NCI-H187 (cell line): ENCODE measurements at places on chromosomes 13 and 19.

DNA sequence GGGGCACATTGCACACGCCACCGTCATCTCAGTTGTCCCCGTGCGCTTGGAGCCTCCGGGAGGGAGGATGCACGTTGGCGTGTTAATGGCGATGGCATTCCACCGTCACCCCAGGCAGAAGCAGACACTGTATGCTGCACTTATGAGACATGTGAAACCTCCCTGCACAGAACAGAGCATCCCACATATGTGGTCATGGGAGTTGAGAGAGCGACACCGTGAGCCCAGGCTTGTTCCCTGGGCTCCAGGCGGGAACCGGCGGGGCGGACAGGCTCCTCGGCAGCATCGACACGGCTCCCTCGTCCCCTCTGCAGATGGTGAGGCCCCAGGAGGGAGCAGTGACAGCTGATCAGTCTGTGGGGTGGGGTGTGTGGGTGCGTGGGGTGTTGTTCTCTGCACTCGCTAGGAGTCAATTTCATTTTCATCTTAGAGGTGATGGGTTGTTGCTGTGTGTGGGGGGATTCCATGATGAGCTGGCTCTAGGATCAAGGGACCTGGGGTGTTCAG, 40.4 kb downstream of the CRTC1 start:
- no peak for DNase-seq

DNA sequence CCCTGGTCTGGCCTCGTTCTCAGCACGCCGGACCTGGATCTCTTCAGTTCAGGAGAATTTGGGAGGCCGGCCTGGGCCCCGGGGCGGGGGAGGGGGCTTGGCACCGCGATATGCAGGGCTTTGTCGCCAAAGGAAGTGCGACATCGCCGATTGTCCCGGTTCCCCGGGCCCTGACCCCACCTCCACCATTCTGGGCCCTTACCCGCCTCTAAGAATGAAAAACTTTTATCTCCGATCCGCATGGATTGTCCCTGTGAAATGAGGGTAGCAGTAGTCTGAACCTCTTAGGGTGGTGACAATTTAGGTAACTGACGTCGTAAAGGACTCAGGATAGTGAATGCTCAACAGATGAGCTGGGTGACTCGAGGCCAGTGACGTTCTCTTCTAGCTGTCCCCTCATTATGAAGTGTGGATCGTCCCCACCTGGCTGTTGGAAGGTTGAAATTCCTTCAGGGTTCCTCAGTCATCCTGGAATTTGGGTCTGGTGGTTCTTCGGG, 650 bp downstream of the DDA1 start:
- DNase-seq, result no peak

DNA sequence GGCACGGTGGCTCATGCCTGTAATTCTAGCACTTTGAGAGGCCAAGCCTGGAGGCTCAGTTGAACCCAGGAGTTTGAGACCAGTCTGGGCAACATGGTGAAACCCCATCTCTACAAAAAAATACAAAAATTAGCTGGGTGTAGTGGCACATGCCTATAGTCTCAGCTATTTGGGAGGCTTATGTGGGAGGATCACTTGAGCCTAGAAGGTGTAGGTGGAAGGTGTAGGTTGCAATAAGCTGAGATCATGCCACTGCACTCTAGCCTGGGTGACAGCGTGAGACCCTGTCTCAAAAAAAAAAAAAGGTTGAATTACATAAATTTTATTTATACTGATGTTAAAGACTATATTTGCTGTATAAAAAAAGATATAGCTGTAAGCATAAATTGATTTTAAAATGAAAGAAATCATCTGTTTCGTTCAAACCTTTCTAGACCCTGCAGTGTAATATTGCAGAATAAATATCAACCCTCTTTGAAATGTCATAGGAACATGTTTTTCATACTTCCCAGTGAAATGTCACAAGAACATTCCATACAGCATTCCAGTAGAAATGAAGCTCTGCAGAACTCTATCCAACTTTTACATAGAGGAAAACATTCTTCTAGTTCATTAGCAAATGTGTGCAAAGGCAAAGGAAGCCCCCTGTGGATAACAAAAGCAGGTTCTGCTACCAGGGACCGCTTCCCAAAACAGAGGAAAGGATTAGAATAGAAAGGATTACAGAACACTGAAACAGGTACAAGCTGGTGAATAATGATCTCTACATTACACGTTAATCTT, 76.0 kb downstream of the CAB39L start:
- no peak for DNase-seq

GRCh38 chr13:70023516-70023915, 84.1 kb upstream of the ATXN8OS start:
- no peak for DNase-seq

GRCh38 chr13:39779337-39780265, 124.1 kb downstream of the COG6 start:
- DNase-seq, result no peak

- DNase-seq, result no peak
These were observed 1446.1 kb downstream of the SLITRK1 start for GRCh38 chr13:82436099-82436585.

- no peak for DNase-seq
These were observed 6.6 kb upstream of the CYP4F3 start for GRCh38 chr19:15634105-15634504.

DNA sequence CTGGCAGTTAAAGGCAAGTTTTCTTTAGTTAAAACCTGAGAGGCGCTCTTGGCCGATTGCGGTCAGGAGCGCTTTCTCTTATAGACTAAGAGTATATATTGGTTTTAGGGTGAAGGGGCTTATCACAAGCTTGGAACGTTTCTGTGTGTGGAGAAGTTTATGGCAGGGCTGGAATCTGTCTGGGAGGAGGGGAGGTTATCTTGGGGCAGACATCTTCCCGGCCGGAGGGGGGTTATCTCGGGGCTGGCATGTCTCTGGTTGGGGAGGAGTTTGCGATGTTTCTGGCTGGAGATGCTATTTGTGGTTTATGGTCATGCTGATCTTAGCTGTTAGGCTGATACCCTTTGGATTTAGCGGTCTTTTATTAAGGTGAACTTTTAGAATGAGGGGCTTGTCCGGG, 18.3 kb downstream of the KDM4B start:
- no peak for DNase-seq

DNA sequence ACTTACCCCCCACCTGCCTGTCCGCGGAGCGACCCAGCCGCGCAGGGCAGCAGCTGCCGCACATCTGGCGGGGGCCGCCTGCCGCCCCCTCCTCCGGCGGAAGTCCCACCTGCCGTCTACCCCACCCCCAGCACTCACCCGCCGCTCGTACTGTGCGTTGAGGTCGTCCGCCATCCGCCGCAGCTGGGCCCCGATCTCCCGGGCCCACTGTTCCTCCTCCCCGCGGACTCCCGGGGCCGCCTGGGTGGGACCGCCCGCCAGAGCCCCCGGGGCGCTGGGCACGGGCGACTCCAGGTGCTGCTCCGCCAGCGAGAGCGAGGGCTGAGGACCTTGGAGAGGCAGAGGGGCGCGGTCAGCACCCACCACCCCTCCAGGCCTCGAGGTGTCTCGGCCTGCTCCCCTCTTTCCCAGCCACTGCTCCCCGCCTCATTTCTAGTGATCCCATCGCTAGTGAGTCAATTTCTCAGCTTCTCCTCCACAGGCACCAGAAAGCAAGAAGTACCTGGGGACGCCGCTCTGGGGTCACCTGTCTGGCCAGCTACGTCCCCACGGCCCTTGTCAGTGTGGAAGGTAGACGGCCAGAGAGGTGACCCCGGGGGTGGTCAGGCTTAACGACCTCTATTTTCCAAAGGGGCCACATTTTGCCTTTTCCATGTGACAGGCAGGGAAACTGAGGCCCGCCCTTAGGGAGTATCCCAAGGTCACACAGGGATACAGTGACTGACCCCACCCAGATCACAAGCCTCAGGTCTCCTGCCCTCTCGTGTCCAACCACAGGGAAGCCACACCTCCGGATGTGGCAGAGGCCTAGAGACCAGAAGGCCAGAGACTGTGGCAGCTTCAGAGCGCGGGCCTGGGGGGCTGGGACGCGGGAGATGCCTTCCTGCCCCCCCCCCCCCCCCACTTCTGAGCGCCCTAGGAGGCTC, 4.3 kb downstream of the BBC3 start:
- DNase-seq, result no peak

DNA sequence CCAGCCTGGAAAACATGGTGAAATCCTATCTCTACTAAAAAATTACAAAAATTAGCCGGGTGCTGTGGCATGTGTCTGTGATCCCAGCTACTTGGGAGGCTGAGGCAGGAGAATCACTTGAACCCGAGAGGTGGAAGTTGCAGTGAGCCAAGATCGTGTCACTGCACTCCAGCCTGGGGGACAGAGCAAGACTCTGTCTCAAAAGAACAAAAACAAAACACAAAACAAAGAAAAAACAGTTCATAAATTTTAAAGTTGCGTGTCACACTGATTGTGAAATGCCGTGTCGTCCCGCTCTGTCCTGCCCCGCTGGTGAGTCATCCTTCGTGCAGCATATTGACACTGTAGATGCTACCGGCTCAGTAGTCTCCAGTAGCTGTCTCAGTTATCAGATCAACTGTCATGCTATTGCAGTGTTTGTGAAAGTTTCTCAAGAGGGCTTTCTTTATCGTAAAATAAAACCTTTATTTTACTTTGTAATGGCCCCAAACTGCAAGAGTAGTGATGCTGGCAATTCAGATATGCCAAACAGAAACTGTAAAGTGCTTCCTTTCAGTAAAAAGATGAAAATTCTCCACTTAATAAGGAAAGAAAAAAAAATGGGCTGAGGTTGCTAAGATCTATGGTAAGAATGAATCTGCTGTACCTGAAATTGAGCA, 36.4 kb upstream of the IGFL1 start:
- DNase-seq, result no peak

DNA sequence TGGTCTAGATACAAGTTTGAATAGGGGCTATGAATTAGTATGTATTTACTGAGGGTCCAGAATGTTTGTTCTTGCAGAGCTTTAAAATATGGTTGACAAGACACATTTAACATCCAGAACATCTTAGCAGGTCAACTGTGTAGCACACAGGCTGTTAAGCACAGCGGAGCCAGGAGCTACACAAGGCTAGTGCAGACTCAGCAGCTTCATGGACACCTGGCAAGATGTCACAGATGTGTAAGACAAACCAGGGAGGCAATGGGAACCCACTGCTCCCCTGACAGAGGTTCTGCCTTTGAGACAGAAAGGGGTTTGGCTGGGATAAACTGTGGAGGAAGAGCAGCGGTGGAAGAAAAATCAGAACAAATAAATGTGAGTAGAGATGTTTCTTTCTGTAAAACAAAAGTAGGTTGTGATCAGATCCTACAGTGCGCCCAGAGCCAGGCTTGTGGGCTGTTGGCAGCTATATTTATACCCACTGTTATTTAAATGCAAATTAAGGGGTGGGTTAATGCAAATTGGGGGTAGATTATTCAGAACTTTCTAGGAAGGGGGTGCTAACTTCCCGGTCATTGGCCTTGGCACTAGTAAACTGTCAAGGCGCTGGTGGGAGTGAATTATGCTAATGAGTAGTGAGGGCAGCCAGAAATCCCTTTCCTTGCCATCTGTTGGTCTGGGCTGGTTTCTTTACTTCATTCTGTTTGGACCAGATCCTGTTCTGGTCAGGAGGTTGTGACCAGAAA, 33.0 kb downstream of the MIPEP start:
- DNase-seq, result no peak

GRCh38 chr19:7862413-7862951, 11.7 kb downstream of the PRR36 start:
- DNase-seq, result peak; percentile 63

DNA sequence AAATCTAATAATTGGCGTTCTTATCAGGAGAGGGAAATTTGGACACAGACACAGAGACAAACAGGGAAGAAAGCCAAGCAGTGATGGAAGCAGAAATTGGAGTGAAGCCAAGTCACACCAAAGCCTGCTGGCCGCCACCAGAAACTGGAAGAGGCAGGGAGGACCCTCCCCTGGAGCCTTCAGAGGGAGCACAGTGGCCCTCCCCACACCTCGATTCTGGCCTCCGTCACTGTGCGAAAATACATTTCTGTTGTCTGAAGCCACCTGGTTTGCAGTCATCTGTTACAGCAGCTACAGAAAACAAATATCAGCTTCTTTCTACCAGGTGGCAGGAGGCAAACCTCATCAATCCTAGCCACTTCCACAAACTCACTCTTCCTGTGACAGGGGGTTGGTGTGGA, 8.3 kb upstream of the TLE6 start:
- DNase-seq, result peak; percentile 83
